Stimulated activated CD8-positive, alpha-beta memory T cell treated with anti-CD3 and anti-CD28 coated beads, Interleukin-15, amount 100 ng/mL, for 1 hour (primary cell): ENCODE measurements at places on chromosomes 16 and 17.

GRCh38 chr17:59508999-59509625 lies 56.3 kb upstream of the DHX40 start:
- DNase-seq, result no peak

DNA sequence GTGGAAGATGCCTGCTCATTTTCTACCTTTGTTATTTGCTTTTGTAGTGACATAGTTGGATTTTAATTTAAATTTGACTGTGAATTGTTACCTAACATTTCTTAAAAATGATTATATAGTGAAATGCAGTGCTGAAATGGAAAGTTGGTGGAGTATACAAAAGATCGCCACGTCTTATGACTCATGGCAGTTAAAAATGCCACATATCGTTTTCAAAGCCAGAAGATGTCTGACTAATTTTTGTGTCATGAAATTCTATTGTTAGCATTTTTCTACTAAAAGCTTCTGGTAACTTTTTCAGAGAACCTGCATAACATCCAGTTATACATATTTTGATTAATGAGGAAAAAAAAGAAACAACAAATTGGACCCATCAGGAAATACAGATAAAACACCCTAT lies 20.6 kb downstream of the MAP2K4 start:
- no peak for DNase-seq

DNA sequence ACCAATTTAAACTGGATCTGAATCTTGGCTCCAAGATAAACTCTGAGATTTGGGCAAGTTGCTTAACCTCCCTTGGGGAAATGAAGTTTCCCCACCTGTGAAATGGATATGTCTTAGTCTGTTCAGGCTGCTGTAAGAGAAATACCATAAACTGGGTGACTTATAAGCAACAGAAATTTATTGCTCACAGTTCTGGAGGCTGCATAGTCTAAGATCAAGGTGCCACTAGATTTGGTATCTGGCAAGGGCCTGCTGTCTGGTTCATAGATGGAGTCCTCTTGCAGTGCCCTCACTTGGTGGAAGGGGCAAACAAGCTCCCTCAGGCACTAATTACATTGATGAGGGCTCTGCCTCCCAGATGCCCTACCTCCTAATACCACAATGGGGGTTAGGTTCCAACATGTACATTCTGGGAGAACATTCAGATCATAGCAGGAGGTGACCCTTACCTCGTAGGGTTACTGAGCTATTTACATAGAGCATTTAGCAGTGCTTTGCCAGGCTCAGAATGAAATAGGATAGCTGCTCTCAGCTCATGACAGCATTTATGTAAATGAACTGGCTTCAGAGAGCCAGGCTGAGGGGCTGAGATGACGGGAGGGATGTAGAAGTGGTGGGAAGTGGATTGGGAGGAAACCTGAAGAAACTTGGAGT lies 83.9 kb downstream of the SPECC1 start:
- DNase-seq, result no peak

DNA sequence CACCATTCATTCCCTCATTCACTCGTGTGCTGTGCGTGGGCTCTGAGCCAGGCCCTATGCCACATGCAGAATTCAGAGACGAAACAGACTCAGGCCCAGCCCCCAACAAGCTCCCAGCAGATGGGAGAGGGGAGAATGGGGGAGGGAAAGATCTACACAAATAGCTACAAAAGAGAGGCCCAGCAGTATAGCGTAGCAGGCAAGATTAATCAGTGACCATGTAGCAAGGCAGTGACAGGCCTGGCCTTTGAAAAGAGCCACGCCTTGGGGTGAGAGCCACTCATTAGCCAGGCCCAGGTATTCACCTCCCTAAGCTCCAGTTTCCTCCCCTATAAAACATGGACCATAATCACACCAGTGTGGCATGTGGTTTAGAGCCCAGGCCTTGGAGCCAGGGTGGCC lies 16.4 kb upstream of the KRT19 start:
- no peak for DNase-seq

DNA sequence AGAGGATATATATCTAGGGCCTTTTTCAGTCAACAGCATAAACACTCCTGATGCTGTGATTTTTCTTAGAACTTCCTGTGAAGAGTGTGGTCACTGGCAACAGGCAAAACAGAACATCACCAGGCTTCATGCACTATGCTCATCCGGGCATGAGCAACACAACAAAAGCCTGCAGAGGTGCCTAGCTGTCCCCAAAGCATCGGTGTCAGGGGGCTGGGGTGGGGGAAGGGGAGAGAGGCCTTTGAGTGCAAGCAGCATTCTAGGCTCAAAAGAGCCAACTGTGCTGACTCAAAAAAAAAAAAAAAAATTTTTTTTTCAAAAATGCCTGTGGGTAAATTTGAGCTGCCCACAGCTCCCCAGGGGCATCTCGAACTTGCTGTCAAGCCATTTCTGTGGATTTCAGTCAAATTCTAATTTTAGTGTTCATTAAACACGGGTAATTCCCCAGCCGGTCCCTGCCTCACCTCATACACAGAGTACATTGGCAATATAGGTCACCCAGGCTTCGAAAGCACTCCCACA lies 194.6 kb upstream of the DYNLRB2 start:
- no peak for DNase-seq

- no peak for DNase-seq
Observed at GRCh38 chr17:32504166-32504990, 17.6 kb downstream of the CDK5R1 start.

GRCh38 chr17:8484465-8484864 lies 48.8 kb downstream of the NDEL1 start:
- DNase-seq, result no peak

DNA sequence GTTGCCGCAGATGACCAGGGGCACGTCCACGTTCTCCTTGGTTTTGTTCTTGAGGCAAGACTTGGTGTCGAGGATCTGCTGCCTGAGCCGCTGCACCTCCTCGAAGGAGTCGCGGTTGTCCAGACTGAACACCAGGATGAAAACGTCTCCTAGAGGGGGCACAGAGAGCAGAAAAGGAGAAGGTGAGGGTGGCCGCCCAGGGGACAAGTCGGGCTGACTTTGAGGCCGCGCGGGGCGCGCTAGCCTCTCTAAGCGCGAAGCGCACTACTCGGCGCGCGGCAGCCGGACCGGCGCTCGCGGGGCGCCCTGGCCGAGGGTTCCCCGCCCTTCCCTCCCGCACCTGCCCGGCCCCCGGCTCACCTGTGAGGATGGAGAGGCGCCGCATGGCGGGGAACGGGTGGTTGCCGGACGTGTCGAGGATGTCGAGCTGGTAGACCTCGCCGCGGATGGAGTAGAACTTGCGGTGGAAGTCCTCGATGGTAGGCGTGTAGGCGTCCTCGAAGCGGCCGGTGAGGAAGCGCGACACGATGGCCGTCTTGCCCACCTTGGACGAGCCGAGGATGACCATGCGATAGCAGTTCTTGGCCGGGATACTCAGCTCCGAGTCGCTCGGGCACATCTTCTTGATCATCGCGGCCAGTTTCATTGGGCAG lies 533 bp downstream of the RASD1 start:
- no peak for DNase-seq

GRCh38 chr17:73855720-73856333 lies 211.6 kb upstream of the SDK2 start:
- no peak for DNase-seq

DNA sequence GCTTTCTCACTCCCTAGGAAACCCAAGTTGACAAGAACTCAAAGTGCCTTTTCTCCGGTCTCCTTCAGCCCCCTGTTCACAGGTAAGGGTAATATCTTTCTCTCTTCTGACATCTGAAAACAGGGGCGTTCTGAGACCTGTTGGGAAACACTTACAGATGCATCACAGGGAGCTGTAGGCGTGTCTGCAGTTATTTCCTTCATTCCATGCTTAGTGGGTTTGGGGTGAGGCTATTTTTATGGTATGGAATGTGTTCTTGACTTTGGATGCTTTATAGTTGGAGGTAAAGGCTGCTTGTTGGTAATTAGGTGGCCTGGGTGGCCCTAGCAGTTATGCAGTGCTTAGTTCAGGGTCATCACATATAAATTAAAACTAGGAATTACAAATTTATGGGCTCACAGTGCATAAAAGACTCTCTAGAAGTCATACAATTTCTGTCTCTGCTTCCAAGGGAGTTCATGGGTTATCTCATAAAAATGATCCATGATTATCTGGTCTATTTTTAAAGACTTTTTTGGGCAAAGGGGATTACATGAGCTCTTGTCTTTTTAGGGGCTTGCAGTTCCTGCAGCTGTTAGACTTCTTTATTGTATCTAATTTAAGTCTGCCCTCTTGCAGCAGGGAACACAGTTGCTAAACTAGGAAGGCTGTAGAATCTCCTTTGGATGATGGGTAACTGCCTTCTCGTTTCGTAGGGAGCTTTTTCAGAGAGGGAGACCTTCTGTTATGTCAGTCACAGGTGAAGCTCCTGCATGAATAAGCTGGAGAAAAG lies 10.2 kb downstream of the SOCS7 start:
- DNase-seq, result no peak

- DNase-seq, result no peak
Observed at GRCh38 chr17:6366221-6366666, 68.7 kb downstream of the AIPL1 start.

DNA sequence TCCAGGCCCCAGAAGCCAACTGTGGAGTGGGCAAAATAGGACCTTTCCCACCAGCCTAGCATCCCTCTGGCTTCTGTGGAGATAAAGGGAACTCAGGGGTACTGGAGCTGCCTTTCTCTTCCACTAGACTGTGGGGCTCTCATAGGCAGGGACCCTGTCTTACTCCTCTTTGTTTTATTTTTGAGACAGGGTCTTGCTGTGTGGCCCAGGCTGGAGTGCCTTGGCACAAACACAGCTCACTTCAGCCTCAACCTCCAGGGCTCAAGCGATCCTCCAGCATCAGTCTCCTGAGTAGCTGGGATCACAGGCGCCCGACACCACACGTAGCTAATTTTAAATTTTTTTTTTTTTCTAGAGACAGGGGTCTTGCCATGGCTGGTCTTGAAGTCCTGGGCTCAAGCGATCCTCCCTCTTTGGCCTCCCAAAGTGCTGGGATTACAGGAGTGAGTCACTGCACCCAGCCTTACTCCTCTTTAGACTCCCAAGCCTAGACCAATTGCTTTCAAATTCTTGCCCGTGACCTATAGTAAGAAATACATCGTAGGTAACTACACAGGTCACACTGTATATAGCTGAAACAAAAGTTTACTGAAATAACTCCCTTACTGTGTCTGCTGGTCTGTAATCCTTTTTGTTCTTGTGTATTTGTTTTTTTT lies 2.6 kb downstream of the RAI1 start:
- DNase-seq, result no peak

DNA sequence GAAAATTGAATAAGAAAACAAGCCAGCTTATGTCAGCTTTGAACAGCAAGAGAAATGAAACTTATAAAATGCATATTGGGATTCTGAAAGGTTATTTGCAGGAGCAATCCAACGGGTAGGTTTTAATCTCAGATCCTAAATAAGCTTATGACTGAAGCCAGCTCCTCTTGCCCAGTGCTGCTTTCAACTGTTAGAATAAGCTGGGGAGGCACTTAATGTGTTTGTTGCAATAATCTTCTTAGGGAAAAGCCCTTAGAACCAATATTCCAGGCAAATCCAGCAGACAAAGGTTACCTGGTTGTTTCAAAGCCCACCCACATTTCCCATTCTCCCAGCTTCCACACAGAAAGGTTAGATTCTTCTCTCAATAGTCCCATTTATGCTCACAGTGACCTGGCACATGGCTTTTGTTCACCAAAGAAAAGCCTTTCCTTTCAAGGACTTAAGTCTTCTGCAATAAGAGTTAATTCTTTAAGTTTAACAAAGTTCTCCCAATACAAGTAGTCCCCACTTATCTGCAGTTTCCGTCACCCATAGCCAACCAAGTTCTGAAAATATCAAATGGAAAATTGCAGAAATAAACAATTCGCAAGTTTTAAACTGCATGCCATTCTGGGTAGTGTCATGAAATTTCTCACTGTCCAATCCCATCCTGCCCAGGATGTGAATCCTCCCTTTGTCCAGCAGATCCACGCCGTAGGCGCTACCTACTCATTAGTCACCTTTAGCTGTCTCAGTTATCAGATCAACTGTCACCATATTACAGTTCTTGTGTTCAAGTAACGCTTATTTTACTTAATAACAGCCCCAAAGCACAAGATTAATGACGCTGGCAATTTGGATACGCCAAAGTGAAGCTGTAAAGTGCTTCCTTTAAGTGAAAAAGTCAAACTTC lies 5.9 kb downstream of the TEX2 start:
- no peak for DNase-seq

DNA sequence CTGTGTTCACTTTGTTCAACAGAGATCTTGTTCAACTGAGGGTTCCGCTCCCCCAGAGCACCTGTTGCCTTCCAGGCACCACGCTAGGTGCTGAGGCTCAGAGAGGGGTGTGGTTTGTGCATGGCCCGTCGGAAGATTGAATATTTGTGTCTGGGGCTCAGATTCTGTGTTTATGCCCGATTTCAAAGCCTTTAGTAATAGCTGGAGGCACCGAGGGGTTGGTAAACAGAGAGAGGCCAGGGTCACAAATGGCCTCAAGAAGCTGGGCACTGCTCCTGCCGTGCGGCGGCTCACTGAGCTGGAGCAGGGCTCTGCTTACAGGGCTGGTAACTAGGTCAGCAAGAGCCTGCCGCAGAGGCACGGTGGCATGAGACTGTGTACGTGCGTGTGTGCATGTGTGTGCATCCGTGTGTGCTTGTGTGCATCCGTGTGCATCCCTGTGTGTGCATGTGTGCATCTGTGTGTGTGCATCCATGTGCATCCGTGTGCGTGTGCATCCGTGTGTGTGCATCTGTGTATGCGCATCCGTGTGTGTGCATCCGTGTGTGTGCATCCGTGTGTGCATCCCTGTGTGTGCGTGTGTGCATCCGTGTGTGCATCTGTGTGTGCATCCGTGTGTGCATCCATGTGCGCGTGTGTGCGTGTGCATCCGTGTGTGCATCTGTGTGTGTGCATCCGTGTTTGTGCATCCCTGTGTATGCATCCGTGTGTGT lies 5.4 kb downstream of the ITGAE start:
- no peak for DNase-seq

GRCh38 chr17:81509207-81509971 lies 3.2 kb downstream of the ACTG1 start:
- no peak for DNase-seq

DNA sequence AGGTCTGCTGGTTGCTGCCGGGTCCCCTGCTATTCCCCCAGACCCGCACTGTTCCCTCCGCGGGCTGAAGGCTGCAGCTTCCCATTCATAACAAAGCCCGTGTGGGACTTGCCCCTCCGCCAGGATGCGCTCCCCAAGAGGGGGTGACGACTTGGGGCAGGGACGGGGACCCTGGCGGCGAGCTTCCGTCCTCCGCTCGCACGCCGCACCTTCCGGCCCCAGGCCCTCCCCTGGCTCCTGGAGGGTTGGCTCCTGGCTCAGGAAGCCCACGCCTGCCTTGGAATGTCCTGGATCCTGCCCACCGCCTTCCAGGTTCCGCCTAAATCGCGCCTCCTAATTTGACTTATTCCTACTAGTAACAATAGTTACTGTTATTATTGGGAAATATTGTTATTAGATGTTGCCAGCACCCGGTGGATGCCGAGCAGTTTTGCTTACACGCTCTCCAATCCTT lies 1.1 kb upstream of the TFAP4 start:
- no peak for DNase-seq

- DNase-seq, result no peak
Observed at GRCh38 chr16:88631920-88632586, 6.3 kb upstream of the IL17C start.

DNA sequence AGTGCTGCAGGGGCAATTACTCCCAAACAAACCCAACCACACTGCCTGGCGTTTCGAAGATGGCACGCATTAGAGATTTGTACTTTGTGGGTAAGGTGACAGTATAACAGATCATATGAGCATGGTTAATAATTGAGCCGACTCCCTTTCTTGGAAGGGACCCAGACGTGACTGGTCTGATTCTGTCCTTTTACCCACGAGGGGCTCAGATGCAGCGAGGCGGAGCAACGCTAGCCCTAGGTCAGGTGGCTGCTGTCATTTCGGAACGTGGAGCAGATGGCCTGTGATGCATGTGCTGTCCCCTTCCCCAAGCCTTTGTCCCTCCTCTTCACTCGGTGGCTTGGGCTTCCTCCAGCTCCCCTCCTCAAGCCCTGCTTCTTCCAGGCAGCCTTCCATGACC lies 84.2 kb downstream of the SNX29 start:
- no peak for DNase-seq
